Activated T-cell treated with anti-CD3 and anti-CD28 coated beads for 48 hours (primary cell): ENCODE measurements at places on chromosomes 1 and 21.

- no peak for DNase-seq
Observed at GRCh38 chr21:17461582-17461981, 51.3 kb upstream of the CXADR start.

DNA sequence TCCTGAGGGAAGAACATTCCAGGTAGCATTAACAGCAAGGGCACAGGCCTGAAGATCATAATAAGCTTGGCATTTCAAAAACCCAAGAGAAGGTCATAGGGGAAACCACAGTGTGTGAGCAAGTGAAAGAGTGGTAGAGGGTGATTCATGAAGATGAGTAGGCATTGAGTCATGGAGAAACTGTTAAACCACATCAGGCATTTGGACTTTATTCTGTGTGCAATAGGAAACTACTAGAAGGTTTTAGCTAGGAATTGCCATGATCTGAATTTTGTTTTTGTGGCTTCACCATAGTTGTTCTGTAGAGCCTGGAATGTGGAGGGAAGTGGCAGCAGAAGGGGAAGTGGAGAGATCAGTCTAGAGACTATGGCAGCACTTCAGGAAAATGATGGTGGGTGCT lies 359.0 kb upstream of the PTBP2 start:
- no peak for DNase-seq

- DNase-seq = no peak
Observed at GRCh38 chr1:29202053-29202452, 20.4 kb upstream of the SRSF4 start.

- no peak for DNase-seq
Observed at GRCh38 chr1:232450615-232451014, 179.3 kb downstream of the SIPA1L2 start.

DNA sequence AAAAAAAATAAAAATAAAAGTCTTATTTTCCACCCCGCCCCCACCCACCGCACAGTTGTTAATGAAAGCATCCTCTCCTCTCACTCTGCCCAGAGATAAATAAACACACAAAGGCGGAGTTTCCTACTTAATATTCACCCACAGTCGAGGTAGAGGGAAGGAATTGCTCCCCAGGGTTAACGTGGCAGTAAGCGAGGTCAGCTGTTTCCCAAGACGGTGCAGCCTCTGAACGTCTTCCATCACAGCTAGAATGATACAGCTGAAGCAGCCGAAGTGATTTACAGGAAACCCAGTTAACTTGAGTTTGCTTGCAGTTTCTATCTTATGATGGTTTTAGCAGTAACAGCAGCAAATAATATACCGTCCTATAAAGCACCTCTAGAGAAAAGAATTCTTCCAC lies 283.9 kb downstream of the PBX1 start:
- no peak for DNase-seq

GRCh38 chr1:48028218-48029069 lies 31.3 kb upstream of the TRABD2B start:
- no peak for DNase-seq

- no peak for DNase-seq
Observed at GRCh38 chr1:239947801-239948200, 143.9 kb upstream of the FMN2 start.

DNA sequence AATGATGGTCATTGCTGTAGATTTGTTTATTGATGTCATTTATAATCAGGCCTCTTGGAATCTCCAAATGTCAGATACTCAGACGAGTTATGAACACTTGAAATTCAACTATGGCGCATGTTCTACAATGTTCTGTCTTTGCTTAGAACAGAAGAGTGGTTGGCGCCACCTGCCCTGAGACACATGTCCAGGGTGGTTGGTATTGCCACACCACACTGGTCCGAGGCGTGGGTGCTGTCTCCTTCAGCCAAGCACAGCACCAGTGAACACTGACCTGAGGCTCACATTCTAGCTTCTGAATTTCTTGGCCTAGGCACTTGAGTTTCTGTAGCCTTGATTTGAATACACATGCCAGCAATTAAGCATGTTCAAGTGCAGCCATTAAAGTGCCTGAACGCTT lies 10.1 kb upstream of the BMP8A start:
- no peak for DNase-seq

GRCh38 chr1:206754011-206754410 lies 16.6 kb upstream of the IL19 start:
- no peak for DNase-seq

- no peak for DNase-seq
Observed at GRCh38 chr1:116942344-116942743, 32.6 kb downstream of the PTGFRN start.

- DNase-seq = peak; percentile 95
Observed at GRCh38 chr1:227734856-227735538, at the start of the genes JMJD4 and SNAP47. TSS of gene JMJD4 (minus strand) at chr1:227735302. CDS start at chr1:227735273, 29 bp downstream. TSS of gene SNAP47 (plus strand) at chr1:227735435. CDS start at chr1:227747737, 12,302 bp downstream.

DNA sequence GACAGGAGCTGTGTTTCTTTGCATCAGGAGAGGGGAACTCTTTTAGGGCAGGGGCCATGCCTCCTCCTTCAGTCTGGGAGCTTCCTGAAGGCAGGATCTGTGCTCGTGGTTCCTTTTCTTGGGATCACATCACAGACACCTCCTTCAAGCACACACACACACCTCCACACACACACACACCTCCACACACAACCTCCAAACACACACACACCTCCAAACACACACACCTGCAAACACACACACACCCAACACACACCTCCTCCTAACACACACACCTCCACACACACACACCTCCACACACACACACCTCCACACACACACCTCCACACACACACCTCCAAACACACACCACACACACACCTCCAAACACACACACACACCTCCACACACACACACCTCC lies 10.5 kb downstream of the LGR6 start:
- no peak for DNase-seq

- peak; percentile 22 for DNase-seq
Observed at GRCh38 chr1:24483441-24483840, 19.2 kb upstream of the RCAN3 start.
